Breast epithelium (tissue), 4 donors: ENCODE measurements at places on chromosomes 2 and 18.

- DNase-seq: no peak
Measured at GRCh38 chr2:9613291-9613690, 17.5 kb downstream of the YWHAQ start.

- DNase-seq: no peak
Measured at GRCh38 chr2:98518101-98518500, 73.4 kb downstream of the INPP4A start.

GRCh38 chr18:55634545-55634944, 46.6 kb upstream of the TCF4 start:
- DNase-seq: no peak

DNA sequence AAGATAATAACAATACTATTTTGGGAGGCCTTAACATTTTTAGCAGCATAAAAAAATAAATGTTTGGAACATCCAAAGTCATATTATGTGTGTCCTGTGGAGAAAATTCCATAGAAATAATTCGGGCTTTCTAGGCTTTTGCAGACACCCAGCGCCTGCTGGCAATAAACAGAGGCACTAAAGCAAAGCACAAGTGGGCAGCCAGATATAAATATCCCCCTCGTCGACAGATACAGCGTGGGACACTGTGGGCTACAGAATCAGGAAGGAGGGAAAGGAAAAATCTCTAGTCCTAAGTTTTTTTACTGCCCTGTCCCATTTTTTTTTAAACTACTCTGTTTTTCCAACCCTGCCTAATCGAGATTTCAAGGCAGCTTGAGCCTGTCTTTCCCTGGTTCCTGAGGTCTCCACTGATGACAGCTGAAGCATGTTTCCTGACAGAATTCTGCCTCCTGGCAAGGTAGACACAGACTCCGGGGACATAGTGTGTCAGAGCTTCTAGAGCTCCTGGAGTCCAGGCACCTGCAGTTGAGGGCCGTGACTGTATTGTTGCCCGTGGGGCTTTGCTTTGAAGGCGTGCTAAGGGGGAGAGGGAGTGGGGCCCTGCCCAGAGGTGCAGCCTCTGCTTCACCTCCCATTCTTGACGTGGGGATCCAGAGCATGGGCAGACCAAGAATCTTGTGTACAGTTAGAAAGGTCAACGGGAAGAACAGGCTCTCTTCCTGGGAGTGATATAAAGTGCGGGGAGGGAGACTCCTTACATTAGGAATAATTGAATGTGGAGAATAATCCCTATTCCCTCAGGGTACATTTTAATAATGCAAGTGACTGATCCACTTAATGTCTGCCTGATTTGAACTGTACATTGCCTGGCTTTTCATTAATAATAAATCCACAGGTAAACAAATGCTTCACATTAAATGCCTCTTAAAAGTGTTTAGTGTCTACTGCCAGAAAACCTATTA, 232.3 kb downstream of the DCC start:
- DNase-seq: no peak

DNA sequence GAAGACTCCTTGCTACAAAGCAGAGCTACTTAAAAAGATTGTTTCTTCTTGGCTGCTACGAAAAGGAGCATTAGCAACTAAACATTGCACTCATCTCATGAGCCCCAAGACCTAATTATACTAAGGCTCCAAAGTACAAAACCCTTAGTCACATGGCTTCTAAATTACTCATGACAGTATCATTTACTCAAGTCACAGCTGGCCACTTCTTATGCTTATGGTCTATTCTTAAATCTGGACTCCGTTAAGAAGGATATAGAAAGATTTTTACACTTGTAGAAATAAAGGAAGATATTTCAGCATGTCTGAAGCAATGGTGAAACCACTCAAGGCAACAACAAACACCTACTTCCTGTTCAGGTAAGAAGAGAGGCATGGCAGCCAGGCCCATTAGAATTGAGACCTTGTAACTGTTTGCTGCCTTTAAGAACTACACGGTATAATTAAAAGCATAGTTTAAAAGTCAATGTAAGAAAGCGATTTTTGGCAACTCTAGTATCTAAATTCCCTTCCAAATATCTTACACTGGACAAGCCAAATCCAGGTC, 12.7 kb downstream of the ANKRD44 start:
- DNase-seq: no peak
